ENCODE measurements at places on chromosomes 16 and 17.

DNA sequence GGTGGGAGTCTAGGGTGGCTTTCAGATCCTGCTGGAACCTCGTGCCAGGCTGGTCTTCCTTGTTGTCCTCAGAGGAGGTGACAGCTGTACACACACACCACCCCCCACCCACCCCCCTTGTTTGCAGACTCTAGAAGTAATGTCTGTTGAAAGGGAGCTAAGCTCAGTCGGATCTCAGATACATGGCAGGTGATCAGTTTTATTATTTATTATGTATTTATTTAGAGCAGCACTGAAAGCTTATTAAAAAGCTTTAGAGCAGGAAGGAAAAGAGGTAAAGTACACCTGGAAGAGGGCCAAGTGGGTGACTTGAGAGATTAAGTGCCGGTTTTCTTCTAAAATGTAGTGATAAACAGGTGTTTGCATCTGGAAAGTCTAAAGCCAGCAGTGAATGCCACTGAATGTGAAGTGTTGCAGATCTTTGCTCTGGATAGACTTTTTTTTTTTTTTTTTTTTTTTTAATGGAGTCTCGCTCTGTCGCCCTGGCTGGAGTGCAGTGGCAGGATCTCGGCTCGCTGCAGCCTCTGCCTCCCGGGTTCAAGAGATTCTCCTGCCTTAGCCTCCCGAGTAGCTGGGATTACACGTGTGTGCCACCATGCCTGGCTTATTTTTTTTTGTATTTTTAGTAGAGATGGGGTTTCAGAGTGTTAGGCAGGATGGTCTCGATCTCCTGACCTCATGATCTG is 40.2 kb downstream of the FOXK2 start:
- no peak overlapping the region for H3K27ac ChIP-seq
- no peak for DNase-seq
- no peaks in the 10 kb centered on the region for H3K36me3 ChIP-seq
- no peaks in the 10 kb centered on the region for H3K27me3 ChIP-seq
- H3K4me1 ChIP-seq, result peaks cover 27% of the 10 kb centered on the region

DNA sequence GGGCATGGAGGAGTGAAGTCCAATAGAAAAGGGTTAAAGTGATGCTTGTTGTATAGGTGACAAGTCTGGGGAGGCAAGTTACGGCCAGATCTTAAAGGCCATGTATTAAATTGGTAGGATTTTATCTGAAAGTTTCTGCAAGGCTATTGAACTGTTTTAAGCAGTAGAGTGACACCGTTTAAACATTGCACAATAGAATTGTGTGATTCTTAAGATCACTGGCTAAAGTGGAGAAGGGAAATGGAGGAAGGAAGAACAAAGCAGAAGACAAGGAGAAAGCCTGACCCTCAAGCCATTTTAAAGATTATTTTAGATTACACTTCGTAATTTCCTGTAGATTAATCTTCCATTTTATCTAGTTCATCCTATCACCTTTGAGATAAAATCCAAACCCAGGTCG is 5.6 kb upstream of the MPHOSPH6 start:
- H3K36me3 ChIP-seq, result no peaks in the 10 kb centered on the region
- H3K27me3 ChIP-seq, result peaks cover 12% of the 10 kb centered on the region
- H3K4me3 ChIP-seq, result no peak overlapping the region
- DNase-seq, result no peak

GRCh38 chr16:85210423-85211169 is 98.3 kb upstream of the CIBAR2 start:
- no peak for DNase-seq
- H3K27me3 ChIP-seq, result no peaks in the 10 kb centered on the region
- H3K4me3 ChIP-seq, result no peak overlapping the region
- H3K4me1 ChIP-seq, result peaks cover 22% of the 10 kb centered on the region
- H3K36me3 ChIP-seq, result no peaks in the 10 kb centered on the region
- H3K27ac ChIP-seq, result no peak overlapping the region

DNA sequence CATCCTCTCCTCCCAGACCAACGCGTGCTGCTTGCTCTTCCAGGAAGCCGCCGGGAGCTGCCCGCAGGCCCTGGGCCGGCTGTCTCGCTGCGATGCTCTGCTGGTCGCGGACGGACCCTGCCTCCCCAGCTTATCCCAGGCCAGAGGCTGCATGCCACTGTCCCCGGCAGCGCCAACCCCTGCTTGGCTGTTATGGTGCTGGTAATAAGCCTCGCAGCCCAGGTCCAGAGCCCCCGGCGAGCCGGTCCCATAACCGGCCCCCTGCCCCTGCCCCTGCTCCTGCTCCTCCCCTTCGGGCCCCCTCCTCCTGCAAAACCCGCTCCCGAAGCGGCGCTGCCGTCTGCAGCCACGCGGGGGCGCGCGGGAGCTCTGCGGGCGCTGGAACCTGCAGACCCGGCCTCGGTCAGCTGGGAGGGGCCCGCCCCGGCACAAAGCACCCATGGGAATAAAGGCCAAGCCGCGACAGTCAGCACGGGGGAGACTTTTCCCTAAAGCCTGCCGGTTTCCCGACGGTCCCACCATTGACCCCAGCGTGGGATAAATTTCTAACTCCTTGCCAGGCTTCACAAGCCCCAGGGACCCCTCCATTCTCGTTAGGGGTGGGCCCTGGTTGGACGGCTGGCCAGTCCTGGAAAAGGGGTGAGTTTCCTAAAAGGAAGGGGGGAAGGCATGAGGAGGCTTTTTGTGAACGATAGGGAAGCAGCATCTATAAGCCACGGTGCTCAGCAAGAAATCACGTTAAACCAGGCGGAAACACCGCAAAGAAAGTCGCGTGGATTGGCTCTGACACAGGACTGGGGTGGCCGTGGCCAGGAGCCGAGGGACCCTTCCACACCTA is 11.2 kb downstream of the ENPP7 start:
- H3K27ac ChIP-seq, result no peak overlapping the region
- no peak overlapping the region for H3K4me3 ChIP-seq
- H3K36me3 ChIP-seq, result no peaks in the 10 kb centered on the region
- peaks cover 42% of the 10 kb centered on the region for H3K27me3 ChIP-seq
- H3K4me1 ChIP-seq, result peaks cover 7% of the 10 kb centered on the region

- no peak for DNase-seq
- no peak overlapping the region for H3K4me3 ChIP-seq
- no peak overlapping the region for H3K27ac ChIP-seq
- H3K27me3 ChIP-seq, result no peaks in the 10 kb centered on the region
- no peaks in the 10 kb centered on the region for H3K36me3 ChIP-seq
These were observed 134.1 kb upstream of the TOX3 start for GRCh38 chr16:52680993-52681392.

- no peaks in the 10 kb centered on the region for H3K36me3 ChIP-seq
- no peak overlapping the region for H3K27ac ChIP-seq
- DNase-seq, result no peak
- no peaks in the 10 kb centered on the region for H3K4me1 ChIP-seq
These were observed 31.7 kb upstream of the LCMT1 start for GRCh38 chr16:25079637-25080378.

DNA sequence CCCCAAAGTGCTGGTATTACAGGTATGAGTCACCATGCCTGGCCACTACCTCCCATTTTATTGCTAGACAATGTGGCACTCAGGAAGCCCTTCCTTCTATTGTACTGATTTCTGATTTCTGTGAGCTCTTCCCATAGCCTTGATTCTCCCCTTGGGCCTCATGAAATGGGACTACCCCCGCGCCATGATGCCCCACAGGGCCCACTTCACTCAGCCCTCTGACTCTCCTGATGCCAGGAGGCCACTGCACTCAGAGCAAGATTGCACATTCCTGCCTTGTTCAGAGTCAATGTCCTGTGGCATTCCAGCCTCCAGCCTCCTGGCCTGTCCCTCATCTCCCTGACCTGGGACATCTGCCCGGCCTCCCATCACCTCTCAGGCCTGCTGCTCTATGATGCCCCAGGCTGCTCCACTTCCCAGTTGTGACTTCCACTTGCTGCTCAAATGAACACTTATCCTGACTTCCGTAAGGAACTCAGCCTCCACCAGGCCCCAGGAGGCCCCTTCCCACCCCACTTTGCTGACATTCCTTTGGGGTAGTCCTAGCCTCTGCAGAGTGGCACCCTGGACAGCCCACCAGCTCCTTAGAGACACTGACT is 66.6 kb upstream of the KSR1 start:
- no peaks in the 10 kb centered on the region for H3K27me3 ChIP-seq
- no peak for DNase-seq
- H3K4me3 ChIP-seq, result no peak overlapping the region
- no peak overlapping the region for H3K27ac ChIP-seq

GRCh38 chr17:32443827-32444300 is 446 bp upstream of the PSMD11 start:
- H3K36me3 ChIP-seq, result peaks cover 21% of the 10 kb centered on the region
- H3K27me3 ChIP-seq, result no peaks in the 10 kb centered on the region
- peak overlapping the region; percentile 100 for H3K4me3 ChIP-seq
- no peak overlapping the region for H3K27ac ChIP-seq

Measured in upper lobe of right lung (tissue), 1 donor.